ENCODE measurements at places on chromosomes 4 and X.

- DNase-seq, result no peak
Measured at GRCh38 chr4:41839916-41840854, 91.7 kb upstream of the PHOX2B start.

DNA sequence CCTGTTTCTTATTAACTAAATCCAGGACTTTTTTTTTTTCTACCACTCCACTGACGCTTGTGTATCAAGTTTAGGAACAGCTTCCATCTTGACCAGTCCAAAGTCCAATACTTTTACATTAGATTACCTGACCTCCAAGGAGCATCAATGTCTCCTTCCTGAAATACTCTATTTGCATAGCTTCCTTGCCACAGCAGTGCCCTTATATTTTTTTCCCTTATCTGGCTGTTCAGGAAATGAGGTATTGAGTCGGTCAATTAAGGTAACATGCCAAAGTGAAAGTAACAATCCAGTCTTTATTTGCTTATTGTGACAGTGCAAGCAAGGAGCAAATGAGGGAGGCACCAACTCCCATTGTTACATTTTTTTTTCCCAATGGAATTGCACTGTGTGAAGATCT, 730.8 kb upstream of the NDST4 start:
- no peak for DNase-seq

- DNase-seq, result no peak
Measured at GRCh38 chrX:65866146-65866545, 173.7 kb downstream of the VSIG4 start.

DNA sequence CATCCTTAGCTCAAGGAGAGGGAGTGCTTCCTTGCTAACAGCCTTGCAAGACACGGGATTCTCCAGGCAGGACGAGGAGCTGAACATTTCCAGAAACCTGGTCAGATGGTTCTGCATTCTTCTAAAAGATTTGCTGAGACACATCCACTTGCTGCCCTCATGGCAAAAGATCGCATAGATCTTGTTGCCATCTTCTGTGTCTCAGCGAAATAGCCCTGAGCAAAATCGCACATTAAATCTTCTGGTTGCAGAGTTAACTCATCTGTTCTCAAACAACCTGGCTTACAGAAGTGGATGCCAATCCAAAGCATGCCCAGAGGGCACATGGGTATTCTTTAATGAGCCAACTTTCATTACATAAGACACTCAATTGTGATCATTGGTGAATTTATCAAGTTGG, 167.5 kb downstream of the PRKX start:
- no peak for DNase-seq

DNA sequence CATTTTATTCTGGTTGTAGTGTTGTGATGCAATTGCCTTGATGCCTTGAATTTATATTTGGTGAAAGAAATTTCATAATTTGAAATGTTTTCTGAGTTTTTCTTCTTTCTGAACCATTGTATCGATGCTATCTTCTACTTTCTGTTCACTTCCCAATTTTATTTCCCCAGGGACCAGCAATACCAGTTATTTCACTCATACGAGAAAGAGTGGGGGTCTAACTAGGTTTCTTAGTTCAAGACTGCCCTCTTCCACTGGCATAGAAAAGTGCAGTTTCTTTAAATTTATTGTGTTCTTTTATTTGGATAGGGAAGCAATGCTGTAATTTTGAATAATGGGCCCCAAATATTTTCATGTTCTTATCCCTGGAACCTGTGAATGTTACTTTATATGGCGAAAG, 544.0 kb upstream of the ADGRL3 start:
- no peak for DNase-seq

DNA sequence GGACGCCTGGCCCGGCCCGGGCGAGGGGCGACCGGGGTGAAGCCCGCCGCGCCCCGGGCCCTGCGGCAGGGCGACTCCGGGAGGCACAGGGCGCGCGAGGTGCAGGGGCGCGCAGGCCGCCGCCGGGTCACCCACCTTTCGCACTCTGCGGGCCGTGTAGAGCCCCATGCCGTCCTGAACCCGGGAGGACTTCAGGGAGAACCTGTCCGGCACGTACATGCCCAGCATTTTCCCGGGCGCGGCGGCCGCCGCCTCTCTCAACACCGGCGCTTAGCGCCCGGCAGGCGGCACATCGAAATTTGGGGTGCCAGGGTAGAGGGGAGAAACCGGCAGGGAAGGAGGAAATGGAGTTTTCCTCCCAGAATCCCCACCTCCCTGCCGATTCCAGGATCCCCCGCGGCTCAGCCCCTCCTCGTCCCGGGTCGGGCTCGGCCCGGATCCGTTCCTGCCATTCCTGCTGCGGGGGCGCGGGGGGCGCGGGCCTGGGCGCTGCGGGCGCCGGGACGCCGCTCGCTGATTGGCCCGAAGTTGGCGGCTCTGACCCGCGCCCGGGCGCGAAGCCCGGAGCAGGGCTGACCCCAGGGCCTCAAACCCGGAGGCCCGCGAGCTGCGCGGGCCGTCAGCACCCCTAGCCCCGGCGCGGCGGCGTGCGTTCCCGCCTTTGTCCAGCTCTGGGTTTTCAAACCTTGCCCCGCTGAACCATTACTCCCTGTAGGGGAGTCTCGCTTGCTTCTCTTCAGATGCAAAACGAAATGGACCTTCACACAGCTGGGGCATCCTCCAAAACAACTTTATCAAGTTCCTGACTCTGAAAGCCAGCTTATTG, at the start of gene PRDM5:
Gene PRDM5, minus strand, starts transcription at position 346 of the 826 bp plus-strand sequence. Its CDS starts 118 bp downstream, at position 228.
- peak; percentile 24 for DNase-seq

DNA sequence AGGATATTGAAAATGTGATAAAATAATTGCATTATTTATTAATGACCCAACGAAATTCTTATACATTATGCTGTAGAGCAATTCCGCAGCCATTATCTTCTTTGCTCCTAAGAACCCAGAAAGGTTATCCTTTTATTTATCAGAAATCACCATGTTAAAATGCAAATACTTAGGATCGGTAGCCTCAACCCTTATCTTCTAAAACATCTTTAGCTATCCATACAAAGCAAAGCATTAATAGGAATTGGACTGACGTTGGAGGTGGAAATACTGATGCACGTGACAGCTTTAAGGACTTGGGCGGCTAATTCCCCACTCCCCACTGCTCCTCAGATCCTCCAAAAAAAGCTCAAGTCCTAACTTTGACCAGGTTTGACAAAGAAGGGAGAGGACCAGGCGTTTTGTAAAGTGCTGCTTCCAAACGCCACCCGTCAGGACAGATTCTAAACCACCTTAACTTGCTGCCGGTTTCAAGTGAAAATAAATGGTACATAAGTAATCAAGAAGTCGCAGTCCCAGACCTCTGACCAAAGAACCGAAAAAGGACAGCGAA, 539 bp upstream of the SPCS3 start:
- no peak for DNase-seq

GRCh38 chr4:108901291-108901690, 138.4 kb upstream of the ETNPPL start:
- no peak for DNase-seq

GRCh38 chr4:114535725-114536124, 62.9 kb upstream of the UGT8 start:
- peak; percentile 35 for DNase-seq

DNA sequence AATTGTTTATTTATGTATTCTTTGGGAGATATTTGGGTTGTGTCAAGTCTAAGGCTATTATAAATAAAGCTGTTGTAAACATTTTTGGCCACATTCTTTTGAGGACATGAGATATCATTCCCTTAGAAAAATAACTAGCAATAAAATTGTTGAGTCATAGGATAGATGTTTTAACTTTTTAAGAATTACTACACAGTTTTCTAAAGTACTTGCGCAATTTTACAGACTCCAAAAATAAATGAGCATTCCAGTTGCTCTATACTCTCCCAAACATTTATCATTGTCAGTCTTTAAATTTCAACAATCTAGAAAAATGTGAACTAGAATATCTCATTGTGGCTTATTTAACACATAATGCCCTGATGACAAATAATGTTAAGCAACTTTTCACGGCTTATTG, 189.1 kb upstream of the ADGRL3 start:
- no peak for DNase-seq

DNA sequence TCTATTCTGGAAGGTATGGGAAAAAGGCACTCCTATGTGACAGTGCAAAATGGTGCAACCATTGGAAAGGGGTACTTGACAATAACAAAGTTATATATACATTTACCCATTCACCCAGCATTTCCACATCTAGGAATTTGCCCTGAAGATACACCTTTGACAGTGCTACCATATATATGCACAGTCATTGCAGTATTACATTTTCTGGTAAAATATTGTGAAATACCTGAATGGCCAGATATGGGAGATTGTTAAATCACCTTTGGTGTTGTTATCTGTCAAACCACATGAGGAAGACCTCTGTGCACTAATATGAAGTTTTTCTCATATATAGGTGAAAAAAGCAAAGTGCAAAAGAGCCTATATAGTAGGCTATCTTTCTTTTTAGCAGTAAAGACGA, 53.5 kb downstream of the SMAD1 start:
- DNase-seq, result no peak

GRCh38 chrX:111811831-111812230, 64.2 kb upstream of the TRPC5OS start:
- no peak for DNase-seq

DNA sequence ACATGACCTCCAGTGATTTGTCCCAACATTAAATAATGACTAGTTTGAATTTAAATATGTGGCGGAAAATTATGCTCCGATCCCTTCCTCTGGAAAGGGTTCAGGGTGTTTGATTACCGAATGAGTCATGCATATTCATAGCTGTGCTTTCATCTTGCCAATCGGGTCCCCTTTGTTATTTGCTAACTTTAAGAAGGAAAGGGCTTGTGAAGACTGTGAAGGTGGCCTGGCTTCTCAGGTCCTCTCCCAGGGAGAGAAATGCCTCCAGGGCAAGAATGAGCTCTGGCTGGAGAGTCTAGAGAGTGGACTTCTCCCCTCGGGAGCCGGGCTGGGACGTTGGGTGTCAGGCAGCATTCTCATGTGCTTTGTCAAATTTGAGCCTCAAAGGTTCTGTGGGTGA, 155.5 kb upstream of the PSAPL1 start:
- no peak for DNase-seq

- DNase-seq, result no peak
Measured at GRCh38 chr4:58679051-58679450, 1568.9 kb upstream of the IGFBP7 start.

DNA sequence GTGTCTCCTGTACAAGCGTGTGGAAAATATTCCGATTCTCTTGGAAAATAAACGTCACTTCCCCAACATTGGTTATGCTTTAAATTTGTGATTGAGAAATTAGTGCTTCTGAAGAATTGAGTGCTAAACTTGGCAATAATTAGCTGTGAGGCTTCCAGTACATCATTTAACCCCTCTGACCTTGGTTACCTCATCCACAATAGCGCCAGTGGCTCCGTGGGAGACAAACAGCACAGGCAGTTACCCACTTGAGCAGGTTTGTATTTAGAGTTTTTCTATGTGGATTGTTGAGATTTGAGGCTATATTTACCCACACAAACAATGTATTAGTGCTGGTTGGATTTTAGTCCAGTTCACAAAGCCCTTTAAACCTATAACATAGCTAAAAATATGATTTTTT, 476.5 kb downstream of the NKX6-1 start:
- no peak for DNase-seq

DNA sequence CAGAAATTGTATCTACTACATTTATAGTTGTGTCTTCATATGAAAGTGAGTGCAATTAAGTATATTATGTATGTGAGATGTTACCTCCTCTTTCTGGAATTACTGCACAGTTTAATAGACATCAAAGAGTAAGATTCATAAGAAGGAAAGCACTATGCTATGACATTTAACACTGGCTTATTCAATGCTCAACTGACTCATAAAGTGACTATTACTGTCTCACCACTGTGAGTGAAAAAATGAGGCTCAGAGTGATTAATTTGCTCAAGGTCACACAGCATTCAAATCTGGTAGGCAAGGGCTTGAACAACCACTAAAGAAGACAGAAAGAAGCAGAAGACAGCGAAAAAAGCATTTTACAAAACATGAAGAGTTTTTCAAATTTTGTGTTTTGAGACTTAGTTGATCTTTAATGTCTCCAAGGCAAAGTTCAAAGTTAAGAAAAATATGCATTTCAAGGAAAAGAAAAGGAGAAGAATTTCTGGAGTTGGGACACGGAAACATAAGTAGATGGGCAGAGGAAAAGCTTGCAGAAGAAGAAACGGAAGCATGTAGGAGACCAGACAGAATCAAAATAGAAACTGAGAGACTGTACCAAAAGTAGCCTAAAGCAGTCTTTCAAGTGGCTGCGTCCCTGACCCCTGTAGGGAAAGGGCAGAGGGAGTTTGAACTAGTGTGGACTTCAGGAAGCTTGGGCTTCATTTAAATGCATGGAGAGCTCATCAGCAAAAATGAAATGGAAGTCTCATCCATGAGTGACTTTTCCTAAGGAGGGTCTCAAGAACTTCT, 66.3 kb downstream of the KCNIP4 start:
- no peak for DNase-seq

DNA sequence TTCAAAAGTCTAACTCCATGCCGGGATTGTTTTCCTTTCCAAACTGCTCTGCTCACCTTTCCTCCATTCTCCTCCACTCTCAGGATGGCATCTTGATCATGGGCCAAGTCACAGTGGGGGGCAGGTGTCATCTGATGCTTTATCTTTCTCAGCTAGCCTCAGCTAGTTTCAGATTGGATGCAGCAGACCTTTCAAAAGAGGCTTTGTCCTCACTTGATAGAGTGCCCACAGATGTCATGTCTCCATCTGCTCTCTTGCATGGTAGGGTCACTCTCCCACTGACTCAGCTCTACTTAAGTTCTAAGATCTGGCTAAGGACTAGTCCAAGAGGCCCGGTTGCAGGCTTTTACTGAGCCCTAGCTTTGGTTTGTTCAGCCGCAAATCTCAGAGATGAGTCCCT, 341.8 kb upstream of the GALNT7 start:
- no peak for DNase-seq

DNA sequence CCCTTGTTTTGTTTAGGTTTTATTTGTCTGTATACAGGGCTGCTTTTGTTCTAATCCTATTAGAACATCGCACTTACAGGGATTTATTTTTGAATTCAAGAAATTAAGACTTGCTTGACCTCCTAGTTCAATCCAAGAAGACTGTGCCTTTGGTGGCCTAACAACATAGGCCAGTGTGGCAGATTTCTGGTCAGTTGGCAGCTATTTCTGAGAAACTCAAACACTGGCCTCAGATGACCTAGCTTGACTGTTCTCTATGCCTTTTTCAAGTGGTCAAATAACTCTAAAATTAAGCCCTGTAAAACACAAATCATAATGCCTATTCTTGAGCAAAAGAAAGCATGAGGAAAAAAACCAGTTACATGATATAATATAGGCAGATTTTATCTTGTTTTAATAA, 89.3 kb upstream of the GPR34 start:
- peak; percentile 11 for DNase-seq

- DNase-seq, result no peak
Measured at GRCh38 chr4:86368433-86368832, 8.6 kb upstream of the MAPK10 start.

Data from Ammon's horn (tissue), 1 donor.